ENCODE measurements at places on chromosomes 3 and 15.

- DNase-seq = no peak
Observed at GRCh38 chr3:65561617-65562016, 477.1 kb downstream of the MAGI1 start.

DNA sequence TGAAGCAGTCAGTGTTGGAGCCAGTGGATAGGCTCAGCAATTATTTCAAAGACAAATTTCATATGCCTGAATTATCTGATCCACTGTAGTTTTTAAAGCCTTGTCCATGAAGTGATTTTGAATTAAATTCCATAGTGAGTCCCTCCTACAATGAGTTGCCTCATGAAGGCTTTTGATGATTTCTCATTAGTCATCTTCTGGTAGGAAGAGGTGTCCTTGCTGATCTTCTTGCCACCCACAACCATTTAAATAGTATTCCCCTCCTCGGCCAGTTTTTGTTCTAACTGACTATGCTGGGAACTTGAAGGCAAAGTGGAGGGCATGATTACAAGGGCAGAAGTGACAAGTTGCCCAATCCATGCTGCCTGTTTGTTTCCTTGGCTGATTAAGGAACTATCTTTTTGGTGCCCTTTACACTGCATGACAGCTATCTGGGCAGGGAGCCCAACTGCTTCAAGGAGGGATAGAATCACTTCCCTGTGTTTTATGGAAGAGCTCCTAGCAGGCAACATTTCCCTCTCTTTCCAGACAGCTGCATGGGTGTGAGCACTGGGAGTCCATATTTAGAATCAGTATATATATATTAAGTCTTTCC lies 617.5 kb downstream of the ZPLD1 start:
- no peak for DNase-seq

DNA sequence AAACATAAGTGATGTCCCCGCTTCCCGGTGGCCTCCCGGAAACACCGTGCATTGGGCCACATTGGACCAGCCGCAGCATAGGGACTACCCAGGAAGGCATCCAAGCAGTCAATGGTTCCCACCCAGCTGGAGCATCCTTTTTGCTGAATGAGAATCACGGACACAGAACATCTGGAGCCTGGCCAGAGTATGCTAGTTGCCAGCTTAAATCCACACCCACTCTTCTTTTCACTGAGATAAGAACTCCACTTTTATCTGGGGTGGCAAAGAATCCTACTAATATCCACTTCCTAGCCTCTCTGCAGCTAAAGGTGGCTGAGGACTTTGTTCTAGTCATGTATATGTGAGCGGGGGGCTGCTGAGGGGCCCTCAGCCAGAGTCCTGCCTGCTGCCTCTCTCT lies 95.2 kb upstream of the PLXNA1 start:
- DNase-seq = no peak

DNA sequence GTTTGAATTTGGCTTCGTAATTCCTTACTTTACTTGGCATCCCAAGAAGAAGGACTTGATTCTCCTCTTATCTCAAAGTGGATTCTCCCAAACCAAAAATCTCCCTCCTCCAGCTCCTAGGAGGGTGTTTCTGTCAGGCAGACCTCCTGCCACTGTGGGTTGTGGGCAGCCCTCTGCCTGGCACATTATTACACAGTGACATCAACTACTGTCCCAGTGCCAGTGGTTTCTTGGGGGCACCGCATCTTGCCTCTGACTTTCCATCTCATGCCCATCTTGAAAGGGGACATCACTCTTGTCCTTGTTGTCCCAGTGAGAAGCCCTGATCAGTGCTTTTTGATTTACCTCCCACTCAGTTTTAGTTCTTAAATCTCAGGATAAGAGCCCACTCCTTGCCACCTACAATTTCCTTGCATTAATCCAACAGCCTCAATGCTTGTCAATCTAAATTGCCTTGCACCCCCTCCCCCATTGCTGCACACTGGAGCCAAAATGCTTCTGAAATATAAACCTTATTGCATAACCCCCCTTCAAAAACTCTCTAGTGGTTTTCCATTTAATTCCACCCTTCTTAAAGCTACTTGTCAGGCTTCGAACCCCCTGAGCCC lies 81.0 kb downstream of the TRAK1 start:
- DNase-seq = no peak

- no peak for DNase-seq
Observed at GRCh38 chr3:185062191-185062590, 90.7 kb downstream of the C3orf70 start.

- no peak for DNase-seq
Observed at GRCh38 chr3:84978843-84979242, 20.1 kb downstream of the CADM2 start.

- DNase-seq = no peak
Observed at GRCh38 chr3:190673148-190673547, 159.3 kb downstream of the IL1RAP start.

DNA sequence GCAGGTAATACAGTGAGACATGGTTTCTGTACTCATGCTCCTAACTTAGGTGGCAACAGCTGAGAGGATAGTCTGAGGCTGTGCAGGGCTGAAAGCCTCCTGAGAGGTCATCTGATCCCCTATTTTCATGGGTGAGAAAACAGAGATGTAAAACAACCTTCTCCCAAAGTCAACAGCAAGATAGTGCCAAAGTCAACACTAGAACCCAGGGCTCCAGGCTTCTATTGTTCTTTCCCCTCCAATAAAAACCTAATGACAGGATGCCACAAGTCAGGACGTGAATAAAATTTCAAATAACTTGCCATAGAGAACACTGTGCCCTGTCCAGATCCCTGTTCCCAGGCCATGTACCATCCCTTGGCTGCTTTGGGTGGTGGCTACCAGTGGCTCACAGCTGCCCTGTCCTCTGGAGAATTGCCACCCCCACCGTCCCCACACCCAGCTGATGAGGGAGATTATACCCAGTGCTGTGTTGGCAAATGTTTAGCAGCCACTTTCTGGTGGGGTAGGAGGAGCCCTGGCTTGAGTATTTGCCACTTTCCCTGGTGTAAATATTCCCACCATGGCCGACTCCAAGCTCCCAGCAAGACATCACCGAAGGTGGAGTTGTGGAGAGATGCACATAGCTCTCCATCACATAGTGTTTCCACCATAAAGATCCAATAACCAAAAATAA lies 54.8 kb downstream of the SRGAP3 start:
- no peak for DNase-seq

DNA sequence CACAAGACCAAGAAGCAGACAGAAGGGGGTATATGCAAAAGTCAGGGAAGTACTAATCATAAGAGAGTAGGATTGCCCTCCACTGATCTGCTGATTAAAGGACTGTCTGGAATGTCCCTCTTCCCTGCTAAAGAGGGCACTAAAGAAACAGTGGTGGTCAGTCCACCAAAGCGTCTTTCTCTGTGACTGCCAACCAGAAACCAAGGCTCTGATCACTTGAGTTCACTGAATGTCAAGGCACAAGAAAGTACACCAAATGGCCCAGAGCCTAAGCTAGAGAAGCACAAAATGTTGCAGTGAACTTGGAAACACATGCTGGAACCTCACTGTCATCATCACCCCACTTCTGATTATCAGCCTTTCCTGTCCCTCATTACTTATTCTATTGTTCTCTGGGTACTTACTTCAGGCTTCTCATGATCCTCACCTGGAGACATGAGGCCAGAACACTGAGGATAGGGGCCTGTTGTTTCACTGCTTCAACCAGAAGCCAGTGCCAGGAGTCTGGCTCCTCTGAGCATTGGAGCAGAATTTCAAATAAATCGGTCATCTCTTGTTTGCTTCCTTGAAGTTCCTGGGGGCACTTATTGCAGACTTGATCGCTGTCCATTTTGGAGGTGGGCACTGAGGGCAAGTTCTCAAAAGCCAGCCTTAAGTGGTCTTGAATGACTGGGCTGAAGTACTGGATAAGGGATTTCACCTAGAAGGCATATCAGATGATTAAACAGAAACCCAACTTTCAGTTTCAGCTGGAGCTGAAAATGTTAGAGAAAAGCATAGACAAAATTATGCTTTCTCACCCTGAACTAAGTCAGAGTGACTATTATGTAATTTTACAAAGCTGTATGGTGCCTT lies 58.9 kb downstream of the EIF3J start:
- DNase-seq = no peak

DNA sequence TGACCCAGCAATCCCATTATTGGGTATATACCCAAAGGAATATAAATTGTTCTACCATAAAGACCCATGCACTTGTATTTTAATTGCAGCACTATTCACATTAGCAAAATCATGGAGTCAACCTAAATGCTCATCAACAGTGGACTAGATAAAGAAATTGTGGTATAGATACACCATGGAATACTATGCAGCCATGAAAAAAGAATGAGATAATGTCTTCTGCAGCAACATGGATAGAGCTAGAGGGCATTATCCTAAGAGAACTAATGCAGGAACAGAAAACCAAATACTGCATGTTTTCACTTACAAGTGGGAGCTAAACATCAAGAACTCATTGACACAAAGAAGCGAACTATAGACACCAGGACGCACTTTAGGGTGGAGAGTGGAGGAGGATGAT lies 466.7 kb downstream of the MECOM start:
- DNase-seq = no peak

DNA sequence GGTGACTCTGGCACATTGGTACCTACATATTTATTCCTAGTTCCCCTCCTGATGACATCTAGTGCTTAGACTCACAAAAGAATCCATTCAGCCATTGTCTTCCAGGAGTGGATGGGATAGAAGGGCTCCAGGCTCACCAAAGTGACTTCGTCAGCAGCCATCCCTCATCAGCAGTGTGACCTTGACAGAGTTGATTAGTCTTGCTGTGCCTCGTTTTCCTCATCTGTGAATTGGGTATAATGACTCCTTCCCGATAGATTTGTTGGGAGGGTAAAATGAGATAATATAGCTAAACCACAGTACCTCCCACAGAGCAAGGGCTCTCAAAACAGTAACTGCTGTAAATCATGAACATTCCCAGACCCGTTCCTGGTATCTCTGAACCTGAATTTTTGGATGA lies 10.7 kb downstream of the ACAN start:
- no peak for DNase-seq

- DNase-seq = no peak
Observed at GRCh38 chr15:67127965-67128364, 62.6 kb downstream of the SMAD3 start.

DNA sequence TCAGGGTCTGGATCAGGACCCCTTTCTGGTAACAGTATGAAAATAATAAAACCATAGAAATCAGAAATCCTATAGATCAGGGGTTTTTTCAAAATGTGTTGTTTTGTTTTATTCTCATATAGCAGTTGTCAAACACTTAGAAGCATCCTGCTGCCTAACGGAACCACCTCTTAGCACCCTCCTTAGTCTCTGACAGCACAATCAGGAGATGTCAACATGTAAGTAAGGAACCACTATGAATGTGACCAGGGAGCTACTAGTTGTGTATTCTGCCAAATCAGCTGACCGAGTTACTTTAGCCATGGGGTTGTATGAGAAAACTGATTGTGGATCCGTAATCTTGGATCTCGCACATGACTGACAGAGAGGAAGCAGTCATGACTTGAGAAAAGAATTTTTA lies 22.2 kb downstream of the CCDC39 start:
- no peak for DNase-seq

DNA sequence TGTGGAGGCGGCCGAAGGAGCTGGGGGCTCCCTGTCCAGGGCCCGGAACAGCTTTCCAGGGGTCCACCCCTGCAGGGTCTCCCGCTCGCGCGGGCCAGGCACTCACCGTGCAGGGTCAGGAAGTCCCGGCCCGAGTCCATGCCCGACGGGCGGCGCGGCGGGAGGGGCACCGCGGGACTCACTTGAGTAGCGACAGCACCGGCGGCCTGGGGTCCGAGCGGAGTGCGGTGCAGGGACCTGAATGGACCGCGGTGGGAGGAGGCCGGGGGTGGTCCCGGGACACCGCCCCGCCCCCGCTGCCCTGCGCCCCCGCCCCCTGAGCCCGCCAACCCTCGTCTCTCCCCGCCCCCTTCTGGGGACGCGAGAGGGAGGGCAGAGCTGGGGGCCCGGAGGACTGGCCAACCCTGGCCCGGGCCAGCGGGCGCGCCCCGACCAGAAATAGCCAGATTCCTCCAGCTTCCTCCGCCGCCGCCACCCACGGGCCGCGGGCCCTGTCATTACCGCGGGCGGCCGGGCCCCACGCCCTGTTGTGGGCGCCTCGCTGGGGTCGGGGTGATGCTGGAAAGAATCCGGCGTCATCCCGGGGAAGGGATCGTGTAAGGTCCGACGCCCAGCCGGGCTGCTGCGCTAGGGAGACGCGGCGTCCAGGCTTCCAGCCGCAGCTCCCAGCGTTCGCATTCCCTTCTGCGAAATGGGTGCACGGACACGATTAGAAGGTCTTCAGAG lies at the start of gene PLCD1:
PLCD1 (minus strand) TSS at position 243 of the 726 bp plus-strand sequence; CDS start at position 140, 103 bp downstream.
- no peak for DNase-seq

DNA sequence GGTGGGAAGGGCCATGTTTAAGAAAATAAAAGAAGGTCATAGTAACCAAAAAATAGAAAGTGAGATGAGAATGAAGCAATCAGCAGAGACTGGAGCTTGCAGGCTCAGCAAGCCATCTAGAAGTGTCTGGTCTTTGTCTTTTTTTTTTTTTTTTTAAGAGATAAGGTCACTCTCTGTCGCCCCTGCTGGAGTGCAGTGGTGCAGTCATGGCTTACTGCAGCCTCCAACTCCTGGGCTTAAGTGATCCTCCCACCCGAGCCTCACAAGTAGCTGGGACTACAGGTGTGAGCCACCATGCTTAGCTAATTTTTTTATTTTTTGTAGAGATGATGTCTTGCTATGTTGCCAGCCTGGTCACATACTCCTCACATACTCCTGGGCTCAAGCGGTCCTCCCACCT lies 36.2 kb downstream of the GXYLT2 start:
- DNase-seq = no peak

- DNase-seq = no peak
Observed at GRCh38 chr3:27678234-27678633, 43.9 kb downstream of the EOMES start.

DNA sequence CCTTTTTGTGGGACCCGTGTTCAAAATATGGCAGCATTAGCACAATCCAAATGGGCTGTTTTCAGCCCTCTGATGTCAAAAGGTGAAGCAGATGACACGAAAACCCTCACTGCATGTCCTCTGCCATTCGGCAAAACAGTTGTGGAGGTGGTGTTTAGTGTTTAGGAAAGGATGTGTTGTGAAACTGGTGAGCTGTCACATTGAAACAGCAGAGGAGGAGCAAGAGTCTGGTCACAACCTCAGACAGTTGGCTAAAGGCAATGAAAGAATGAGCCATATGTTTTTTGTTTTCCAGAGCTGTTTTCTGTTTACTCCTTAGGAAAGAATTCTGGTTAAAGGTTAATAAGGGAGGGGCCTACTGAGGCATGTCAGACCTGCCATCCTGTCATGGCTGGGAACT lies 140.7 kb downstream of the VPS8 start:
- DNase-seq = no peak

GRCh38 chr3:108089579-108089978 lies 1.3 kb downstream of the CD47 start:
- no peak for DNase-seq
